ENCODE measurements at places on chromosomes 2 and 18.

GRCh38 chr2:219474285-219475060 is 24.2 kb upstream of the GMPPA start:
- no peak for DNase-seq

DNA sequence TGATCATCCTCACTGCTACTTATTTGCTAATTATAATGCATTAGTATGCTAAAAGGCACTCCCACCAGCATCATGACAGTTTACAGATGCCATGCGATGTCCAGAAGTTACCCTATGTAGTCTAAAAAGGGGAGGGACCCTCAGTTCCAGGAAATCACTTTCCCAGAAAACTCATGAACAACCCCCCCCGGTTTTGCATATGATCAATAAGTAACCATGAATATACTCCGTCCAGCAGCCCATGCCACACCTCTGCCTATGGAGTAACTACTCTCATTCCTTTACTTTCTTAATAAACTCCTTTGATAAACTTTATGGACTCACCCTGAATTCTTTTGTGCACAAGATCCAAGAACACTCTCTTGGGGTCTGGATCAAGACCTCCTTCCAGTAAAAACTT is 86.8 kb downstream of the MALT1 start:
- no peak for DNase-seq

DNA sequence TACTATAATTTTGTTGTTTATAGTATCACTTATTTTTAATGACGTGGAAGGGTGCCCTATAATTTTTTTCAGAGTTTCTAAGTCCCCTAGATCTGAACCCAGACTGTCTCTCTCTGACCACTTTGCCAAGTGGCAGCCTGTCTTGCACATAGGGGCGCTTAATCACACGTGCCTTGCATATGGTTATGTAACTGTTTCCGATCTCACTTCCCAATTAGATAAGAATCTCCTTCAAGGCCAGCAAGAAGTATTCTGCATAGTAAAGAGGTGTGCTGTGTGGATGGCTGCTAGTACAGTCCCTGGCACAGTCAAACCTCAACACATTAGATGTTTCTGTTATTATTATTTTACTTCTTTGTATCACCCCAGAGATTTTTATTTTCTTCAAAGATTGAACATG is 197.8 kb upstream of the SIX2 start:
- DNase-seq = no peak

GRCh38 chr2:151780938-151781337 is 46.7 kb upstream of the NEB start:
- no peak for DNase-seq

DNA sequence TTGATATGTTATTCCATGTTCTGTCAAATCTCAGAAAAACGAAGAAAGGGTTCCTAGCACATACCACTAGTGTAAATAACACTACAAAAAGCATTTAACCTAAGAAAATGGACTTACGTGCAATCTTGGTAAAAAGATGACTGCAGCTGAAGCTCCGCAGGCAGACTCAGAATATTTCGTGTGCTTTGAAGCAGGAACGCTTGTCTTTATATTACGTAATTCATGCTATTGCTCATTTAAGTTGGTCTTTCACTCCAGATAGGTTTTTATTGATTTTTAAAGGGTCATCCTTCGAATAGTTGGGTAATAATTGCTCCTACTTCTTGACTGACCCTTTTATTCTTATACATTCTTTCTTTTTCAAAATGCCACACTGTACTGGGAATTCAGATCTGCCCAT is 44.0 kb downstream of the ID2 start:
- no peak for DNase-seq

DNA sequence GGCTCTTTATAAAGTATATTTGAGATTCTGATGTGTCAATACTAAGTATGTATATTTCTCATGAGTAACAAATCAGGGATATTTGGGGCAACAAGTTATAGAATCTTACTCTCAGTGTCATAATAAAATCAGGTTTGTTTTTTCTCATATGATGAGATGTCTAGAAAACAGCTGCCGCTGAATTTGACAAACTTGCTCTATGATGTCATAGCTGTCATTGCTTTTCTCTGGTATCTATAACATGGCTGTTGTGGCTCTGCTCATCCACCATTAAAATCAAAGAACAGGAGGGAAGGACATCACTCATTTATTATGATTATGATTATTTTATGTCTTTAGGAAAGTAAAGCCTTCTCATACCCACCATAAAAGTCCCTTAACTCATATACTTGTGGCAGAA is 417.2 kb upstream of the LRRTM4 start:
- no peak for DNase-seq

GRCh38 chr2:204692790-204693189 is 147.5 kb downstream of the PARD3B start:
- DNase-seq = no peak

DNA sequence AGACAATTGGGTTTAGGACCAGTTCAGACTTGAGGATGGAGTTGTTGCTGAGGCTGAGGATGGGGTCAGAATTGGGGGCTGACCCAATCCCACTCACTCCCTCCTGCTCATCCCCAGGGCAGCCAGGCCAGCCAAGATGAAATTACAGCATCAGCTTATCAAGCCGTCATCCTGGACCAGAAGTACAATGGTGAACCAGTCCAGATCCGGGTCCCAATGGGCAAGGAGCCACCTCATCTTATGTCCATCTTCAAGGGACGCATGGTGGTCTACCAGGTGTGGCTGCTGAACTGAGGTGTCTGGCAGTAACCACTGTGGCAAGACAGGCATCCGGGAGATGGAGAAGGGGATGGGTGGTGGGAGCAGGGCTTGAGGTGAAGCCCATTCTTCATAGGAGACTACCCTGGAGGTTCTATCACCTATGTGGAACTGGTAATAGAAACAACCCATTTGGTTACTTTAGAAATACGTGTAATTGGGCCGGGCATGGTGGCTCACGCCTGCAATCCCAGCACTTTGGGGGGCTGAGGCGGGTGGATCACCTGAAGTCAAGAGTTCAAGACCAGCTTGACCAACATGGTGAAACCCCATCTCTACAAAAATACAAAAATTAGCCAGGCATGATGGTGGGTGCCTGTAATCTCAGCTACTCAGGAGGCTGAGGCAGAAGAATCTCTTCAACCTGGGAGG is 13.9 kb downstream of the VIL1 start:
- no peak for DNase-seq

DNA sequence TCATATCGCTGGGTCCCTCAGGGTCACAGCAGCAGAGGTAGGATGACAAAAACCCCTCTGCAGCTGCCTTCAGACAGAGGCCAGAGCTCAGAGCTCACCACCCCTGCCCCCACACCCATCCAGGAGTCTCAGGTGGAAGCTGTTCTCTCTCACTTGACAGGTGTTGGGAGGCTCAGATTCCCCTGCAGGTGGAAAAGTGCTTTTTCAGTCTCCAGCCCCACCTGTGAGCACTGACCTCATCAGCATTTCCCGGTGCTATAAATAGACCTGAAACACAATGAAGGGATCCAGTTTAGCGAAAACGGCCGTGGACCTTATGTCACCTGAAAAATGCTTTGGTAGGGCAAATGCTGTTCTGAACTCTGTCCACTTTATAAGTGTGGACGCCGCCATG is 254.9 kb downstream of the NDUFA10 start:
- no peak for DNase-seq

- DNase-seq = no peak
Measured at GRCh38 chr2:207082619-207083018, 83.1 kb downstream of the KLF7 start.

DNA sequence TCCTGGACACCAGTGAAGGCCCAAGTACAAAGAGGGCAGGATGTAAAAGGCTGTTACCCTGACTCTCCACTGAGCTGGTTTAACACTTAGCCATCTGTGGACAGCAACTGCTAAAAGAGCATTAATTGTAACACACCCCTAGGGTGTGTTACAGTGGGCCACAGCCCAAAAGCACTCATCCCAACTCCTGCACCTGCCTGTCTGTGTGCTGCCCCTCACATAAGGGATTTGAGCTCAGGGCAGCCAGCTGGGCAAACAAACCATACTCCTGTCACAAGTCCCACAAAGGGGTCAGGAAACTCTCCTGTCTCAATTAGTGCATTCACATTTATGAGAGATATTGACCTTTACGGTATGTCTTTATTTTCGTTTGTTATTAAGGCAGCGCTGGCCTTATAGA is 833.1 kb upstream of the NXPH2 start:
- no peak for DNase-seq

GRCh38 chr2:182646763-182647498 is 69.1 kb upstream of the DNAJC10 start:
- DNase-seq = no peak

DNA sequence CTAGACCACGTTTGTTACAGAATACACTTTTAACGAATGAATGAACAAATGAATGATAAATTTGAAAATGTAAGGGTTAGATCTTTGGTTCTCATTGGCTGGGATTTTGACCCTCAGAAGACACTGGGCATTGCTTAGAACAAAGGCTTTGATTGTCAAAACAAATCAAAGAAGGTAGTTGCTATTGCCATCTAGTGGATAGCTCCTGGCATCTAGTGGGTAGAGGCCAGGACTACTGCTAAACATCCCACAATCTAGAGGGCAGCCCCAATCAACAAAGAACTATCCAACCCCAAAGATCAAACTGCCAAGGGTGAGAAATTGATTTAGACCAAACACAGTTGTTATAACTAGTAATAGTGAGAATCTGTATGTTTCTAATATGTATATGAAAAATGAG is 552.3 kb downstream of the KCNJ3 start:
- peak; percentile 8 for DNase-seq

DNA sequence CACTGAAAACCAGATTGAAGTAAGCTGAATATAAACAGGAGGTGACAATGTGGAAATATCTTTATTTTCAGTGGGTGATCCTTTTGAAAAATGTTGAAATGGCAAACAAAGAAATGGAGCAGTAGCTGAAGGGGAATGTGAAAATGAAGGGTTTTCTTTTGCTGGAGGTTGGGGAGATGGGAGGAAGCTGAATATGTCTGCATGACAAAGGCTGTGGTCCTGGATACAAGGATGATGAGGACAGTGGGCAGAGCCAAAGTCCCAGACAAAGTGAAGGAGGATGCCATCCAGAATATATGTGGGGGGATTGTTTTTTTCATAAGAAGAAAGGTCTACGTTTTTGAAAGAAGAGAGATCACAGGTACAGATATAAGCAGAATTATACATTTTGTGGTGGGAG is 6.7 kb downstream of the ALS2 start:
- no peak for DNase-seq

DNA sequence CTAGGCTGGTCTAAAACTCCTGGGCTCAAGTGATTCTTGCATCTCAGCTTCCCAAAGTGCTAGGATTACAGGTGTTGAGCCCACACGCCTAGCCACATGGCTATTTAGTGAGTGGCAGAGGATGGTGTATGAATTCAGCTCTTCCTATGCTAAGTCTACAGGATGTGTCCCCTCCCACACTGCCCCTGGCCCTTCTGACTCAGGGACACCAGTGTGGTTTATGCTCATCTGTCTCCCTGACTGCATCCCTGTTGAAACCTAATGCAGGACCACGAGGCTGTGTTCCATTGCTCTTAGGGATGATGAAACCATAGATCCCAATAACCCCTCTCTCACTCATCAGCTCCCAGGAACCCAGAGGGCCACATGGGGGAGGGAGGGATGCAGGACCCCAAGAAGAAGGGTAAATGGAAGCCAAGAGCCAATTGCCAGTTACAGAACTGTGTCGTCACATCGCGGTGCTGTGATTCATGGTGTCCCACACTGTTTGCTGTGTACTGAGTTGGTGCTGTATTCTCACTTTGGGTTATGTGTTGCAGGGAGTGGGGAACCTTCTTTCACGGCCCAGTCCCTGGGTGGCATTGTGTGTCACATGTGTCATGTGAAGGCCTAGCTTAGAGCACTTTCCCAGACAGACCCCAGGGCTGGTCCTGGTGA is 102.9 kb upstream of the HAAO start:
- no peak for DNase-seq

DNA sequence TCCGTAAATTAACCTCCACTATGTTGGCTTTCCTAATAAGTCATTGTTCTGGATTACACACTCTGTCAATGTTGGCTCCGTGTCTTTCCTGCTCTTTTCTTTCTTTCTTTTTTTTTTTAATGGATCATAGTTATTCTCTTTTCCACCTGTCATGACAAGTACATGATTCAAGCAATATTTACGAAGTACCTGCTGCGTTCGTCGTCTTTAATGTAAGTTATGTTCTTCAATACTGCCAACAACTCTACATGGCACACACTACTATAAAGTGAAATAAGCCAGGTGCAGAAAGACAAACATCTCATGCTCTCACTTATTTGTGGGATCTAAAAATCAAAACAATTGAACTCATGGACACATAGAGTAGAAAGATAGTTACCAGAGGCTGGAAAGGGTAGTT is 239.1 kb downstream of the SCG2 start:
- DNase-seq = no peak

- DNase-seq = no peak
Measured at GRCh38 chr2:59881218-59881617, 672.2 kb downstream of the BCL11A start.

DNA sequence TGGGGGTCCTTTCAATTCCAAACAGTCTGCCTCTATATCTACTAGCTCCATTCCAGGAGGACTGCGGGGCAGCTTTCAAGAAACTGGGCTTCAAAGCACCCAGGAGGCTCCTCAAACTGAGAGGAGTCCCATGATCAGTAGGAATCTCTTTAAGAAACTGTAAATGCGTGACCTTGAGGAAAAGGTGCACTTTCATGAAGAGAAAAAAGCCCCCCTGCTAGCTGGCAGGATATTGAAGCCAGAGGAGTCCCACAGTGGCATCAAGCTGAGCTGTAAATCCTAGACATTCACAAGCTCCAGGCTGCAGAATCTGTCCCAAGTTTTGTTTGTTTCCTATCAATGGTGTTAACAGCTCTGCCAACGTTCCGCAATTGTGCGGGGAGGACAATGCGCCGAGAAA is 790.1 kb downstream of the SLC4A3 start:
- DNase-seq = no peak

GRCh38 chr18:65257149-65257548 is 493.7 kb upstream of the CDH7 start:
- no peak for DNase-seq

GRCh38 chr2:241902357-241902991 is 32.9 kb downstream of the RTP5 start:
- DNase-seq = no peak

- no peak for DNase-seq
Measured at GRCh38 chr2:119713819-119714490, 35.0 kb downstream of the TMEM177 start.

GRCh38 chr2:142777742-142778141 is 99.7 kb upstream of the KYNU start:
- no peak for DNase-seq

DNA sequence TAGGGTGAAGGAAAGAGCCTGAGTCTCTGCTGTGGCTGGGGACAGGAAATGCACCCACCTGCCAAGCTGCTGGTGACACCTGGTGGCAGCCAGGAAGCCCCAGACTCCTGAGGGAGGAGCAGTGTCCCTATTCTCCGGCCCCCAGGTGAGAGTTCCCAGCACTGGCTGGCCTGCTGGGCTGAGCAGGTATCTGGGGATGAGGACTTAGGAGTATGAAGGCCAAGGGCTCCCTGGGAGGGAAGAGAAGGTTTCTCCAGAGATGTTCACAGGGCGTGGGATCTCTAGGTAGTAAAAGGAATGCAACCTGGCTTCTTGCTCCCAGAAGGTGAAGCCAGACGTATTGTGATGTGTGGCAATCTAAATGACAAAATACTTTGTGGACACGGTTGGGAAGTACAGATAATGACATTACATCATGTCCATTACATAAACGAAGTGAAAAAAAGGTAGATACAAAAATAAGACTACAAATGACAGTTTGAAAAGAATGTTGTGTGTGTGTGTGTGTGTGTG is 75.8 kb upstream of the SLC1A4 start:
- DNase-seq = no peak

- no peak for DNase-seq
Measured at GRCh38 chr2:197196541-197197180, 113.9 kb downstream of the ANKRD44 start.

Data from HTR-8/SVneo (cell line).